SHP77 (cell line): ENCODE measurements at places on chromosomes 4 and X.
A peak's percentile ranks its signal among the peaks of the same experiment; 100 is the strongest.

GRCh38 chr4:8860892-8861575 is 10.6 kb downstream of the HMX1 start:
- no peak for DNase-seq

DNA sequence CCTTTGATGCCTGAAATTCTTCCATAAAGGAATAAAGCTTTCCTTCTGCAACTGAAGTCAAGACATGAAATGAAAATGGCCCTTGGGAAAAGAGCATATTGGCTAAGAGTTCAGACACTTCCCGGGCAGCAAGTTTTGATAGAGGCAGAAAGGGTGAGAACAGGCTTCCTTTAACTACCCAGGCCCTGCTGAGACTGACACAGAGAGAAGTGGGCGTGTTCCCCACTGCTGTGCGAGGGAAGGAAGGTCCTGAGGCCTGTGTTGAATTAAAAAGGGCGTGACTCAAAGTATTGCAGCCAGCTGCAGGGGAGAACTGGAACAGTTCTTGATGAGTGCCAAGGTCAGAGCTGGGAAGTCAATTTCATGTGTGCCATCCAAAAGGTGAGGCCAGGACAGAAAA is 33.9 kb upstream of the ADGRG2 start:
- DNase-seq = no peak

- no peak for DNase-seq
Measured at GRCh38 chrX:106680716-106681115, 45.8 kb upstream of the RNF128 start.

DNA sequence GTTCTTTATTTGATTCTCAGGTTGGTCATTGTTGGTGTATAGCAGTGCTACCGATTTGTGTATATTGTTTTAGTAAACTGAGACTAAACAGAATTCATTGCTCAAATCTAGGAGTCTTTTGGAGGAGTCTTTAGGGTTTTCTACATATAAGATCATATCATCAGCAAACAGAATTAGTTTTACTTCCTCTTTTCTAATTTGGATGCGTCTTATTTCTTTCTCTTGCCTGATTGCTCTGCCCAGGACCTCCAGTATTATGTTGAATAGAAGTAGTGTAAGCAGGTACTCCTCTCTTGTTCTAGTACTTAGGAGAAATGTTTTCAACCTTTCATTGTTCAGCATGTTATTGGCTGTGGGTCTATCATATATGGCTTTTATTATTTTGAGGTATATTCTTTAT is 92.6 kb downstream of the IQCM start:
- no peak for DNase-seq

- no peak for DNase-seq
Measured at GRCh38 chrX:16005917-16006316, 117.4 kb upstream of the GRPR start.

DNA sequence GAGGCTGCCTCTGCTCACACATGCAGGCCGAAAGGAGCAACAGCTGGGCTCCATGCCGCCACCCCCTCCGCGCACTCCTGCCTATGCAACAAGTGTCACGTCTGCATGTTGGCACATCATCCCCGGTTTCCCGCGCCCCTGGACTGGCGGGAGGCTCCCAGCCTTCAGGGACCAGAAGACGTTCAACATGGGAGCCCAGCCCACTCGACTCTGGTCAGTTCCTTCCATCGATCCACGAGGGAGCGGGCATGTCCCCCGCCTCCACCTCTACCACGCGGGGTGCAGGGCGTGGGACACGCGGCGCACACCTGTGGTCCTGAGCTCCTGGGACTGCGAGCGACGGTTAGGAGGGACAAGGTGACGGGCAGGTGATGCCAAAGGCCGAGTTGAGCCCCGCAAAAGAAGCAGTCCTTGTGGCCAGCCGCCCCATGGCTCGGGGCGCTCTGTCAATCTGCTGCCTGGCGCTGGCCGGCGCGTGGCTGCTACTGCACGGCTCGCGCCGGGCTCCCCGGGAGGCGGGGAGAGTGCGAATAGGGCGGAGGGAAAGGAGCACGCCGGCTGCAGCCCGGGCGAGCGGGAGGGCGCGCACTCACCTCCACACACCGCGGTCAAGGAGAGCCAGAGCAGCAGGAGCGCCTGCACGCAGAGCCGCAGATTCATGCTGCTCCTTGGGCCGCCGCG is 645 bp downstream of the APLN start:
- no peak for DNase-seq

GRCh38 chr4:127261476-127261875 is 371.3 kb upstream of the INTU start:
- DNase-seq = no peak

DNA sequence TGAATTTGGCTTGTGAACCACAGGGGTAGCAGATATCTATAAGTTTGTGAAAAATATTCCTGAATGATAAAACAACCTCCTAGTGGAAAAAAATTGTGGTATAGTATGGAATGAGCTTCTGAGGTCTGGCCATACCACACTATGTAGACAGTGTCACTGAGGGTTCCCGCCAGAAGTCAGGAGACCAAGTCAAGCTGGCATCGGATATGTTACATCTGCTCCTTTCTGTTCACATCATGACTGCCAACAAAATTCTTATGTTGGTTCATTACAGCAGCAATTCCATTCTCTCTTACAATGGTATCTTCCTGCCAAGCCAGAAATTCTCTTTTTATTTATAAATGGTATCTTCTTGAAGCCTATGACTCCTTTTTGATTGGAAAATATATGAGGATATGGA is 273.0 kb downstream of the PPP3CA start:
- no peak for DNase-seq

GRCh38 chrX:38861489-38861888 is 60.2 kb downstream of the MID1IP1 start:
- no peak for DNase-seq

- no peak for DNase-seq
Measured at GRCh38 chr4:128825226-128825625, 15.7 kb downstream of the JADE1 start.

- no peak for DNase-seq
Measured at GRCh38 chr4:97770222-97770621, 373.1 kb downstream of the STPG2 start.

DNA sequence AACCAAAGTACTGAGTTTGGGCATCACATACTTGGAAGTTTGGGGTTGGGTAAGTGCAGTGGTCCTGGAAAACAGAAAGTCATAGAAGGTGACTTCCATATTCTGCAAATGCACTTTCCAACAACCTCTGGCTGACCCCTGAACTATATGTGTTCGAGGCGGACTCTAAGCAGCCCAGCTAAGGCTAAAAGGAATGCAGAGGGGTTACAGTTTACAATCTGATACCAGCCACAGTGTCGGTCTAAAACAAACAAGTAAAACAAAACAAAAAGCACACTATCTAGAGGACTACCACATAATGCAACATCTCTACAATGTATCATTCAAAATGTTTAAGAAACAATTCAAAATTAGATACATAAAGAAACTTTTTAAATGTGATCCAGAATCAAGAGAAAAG is 185.6 kb downstream of the ADAMTS3 start:
- no peak for DNase-seq

DNA sequence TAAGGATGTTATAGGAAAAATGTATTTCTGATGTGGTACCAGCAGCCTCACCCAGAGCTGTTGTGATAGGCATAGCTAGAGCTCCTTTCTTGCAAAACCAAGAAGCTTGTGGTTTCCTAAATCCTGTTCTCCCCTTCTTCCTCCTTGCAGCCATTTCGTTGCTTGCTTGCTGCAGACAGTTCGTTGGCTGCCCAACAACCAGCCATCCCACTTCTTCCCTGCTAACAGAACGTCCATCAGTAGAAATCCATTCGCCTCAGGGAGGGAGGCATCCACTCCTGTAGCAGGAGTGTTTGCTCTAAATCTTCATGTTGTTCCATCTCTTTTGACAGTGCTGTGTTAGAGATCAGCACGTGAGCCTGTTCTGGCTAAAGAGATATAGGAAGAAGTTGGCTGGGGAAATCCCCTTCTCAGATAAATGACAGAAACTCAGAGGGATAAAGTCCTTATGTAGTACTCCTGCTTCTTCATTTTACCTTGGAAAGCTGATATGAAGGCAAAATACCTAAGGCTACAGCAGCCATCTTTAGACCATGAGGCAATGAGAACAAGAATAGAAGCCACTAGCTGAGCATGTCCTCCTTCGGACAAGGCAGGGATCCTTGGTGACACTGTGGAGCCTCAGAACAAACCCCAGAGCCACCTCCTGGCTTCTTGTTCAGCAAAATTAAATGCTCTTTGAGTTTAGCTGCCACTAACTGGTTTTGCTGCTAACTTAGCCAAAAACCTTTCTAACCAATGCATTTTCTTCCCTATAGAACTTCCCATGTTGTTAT is 68.4 kb upstream of the RELL1 start:
- no peak for DNase-seq

DNA sequence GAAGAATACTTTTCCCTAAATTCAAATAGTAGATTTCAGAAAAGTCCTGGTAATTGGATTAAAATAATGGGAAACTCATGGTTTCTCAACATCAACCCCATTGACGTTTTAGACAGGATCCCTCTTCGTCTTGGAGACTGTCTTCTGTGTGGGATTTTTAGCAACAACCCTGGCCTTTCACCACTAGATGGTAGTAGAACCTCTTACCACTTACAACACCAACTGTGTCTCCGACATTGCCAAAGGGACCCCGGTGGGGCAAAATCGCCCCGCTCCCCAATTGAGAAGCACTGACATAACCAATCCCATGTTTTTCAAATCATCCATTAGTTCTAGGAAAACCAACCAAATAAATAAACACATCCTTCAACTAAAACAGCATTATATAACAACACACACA is 16.9 kb upstream of the ANOS1 start:
- DNase-seq = peak; percentile 2

GRCh38 chrX:97787311-97787710 is 903.6 kb downstream of the RPA4 start:
- DNase-seq = no peak

- DNase-seq = no peak
Measured at GRCh38 chrX:1545776-1546408, 8.9 kb upstream of the P2RY8 start.

- no peak for DNase-seq
Measured at GRCh38 chrX:78307665-78308064, 19.7 kb downstream of the CYSLTR1 start.
